Hepatic stellate cell (primary cell): ENCODE measurements at places on chromosomes 6 and 20.

DNA sequence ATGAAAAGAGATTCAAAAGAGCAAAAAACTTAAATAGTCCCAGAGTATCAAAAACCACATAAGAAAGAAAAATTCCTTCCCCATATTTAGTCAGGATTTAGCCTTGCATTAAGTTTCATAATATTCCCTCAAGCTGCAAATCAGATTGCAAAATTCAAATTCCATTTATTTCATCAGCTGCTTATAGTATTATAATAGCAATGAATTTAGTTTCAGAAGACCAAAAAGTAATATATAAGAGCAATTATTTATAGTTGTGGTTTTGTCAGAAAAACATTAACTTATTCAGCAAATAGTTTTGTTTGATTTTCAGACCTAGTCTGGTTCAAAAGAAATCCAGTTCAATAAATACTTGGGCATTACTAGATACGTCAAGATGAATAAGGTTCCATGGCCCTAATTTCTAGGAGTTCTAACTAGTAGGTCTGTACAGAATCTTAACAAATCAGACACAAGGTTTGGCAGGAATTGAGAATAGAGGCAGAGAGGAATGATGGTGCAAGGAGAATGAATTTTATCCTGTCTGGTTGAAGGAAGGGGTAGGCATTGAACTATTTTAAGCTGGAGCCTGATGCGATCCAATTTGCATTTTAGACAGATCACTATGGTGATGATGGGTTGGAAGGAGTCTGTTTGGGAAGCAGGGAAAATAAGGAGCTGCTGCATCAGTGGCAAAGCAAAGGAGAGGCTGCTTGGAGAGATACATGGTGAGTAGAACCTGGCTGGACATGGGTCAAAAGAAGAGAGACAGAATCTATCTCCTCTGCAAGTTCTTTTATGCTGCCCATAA is 163.9 kb upstream of the STXBP5 start:
- no peak for DNase-seq

DNA sequence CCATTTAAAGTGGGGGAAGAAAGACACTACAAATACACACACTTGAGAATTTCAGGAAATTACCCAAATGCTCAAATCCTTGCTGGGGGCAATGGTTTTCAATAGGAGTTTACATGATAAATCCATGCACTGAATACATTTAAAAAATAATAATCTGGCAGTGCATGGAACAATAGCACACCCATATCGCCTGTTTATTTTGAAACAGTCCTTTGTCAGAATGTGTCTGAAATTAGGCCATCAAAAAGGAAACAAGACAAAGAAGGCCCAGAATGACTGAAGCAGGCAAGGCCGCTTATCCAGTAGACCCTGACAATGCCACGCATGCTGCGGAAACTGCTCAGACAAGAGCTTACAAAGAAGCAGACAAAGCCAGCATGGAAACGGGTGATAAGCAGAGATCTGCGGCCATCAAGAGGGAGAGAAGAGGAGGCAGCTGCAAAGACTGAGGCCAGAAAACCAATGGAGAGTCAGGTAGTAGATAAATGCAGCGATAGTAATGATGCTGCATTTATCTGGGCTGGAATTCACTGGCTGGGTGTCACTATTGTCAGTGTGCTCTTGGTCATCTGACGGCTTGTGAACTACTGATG is 211.9 kb upstream of the CNR1 start:
- DNase-seq: no peak

- no peak for DNase-seq
These were observed 15.4 kb downstream of the BPIFA2 start for GRCh38 chr20:33183312-33183711.

GRCh38 chr6:130946076-130946475 is 117.0 kb downstream of the EPB41L2 start:
- DNase-seq: no peak

DNA sequence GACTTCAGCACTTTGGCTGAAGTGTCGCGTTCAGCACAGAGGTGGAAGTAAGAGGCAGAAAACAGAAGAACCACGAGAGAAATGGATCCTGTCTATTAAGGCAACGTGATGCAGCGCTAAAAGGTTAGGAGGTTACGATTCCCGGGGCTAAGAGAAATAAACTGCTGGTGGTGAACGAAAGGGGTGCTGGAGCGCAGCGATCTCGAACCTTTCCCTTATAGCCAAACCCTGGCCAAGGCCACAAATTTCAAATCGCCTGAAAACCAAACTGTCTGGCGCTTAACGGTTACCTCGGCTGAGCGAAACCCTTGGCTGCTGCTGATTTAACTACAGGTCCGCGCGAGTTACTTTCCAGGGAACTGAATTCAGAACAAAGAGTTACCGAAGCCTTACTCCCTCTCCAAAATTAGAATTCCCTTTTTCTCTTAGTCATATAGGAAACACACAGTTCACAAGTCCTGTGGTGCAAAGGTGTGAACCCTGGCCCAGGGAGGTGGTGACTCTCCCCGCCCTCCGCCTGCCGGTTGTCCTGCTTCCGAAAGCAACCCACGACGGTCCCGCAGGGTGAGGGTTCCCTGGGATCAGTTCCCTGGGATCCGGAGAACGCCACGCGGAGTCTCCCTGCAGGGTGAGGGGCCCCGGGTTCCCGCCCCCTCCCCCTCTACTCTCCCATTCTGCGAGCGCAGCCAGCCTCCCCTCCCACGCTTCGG is 1.3 kb upstream of the SLC35D3 start:
- DNase-seq: peak; percentile 30

GRCh38 chr6:25065666-25066065 is 129.9 kb upstream of the RIPOR2 start:
- no peak for DNase-seq

DNA sequence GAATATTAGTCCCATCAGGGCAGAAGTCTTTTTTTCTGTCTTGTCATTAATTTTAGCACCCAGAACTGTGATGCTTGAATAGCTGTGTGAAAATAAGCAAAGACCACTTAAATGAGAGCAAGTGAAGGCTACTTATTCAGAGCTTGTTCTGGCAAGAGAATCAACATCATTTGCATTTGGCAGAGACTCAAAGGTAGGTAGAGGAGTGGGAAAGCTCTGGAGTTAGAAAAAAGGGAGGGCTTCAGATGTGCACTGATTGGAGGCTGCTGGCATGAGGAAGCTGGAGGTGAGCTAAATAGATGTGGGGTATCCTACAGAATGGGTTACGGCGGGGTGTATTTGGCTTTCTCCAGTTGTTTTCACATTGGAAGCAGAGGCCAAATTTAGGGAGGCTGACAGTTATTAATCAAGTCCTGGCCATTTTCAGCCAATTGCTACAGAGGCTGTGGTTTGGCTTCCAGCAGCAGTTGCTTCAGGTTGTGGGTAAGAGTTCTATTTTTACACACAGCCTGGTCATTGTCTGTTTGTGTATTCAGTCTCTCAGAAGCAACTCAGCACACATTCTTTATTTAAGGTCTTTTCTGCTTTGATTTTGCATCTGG is 254.3 kb downstream of the BTBD3 start:
- DNase-seq: no peak

GRCh38 chr20:4025125-4025524 is 9.8 kb upstream of the RNF24 start:
- no peak for DNase-seq

DNA sequence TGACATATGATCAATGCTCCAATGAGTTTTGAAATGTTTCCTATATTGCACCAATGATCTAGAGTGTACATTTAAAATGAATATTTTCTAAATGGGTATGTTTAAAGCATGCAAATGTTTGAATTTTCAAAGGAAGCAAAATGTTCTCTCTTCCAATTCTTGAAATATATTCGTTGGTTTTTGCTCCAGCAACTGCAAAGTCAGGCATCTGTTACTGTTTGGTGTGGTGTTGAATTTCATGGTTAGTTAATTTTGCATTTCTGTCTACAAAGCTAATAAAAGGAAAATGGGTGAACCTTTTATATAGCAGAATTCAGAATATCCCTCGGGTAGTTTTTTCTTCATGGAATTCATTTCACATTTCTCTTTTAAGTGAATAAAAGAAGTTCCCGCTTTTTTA is 1018.3 kb downstream of the GRIK2 start:
- no peak for DNase-seq

DNA sequence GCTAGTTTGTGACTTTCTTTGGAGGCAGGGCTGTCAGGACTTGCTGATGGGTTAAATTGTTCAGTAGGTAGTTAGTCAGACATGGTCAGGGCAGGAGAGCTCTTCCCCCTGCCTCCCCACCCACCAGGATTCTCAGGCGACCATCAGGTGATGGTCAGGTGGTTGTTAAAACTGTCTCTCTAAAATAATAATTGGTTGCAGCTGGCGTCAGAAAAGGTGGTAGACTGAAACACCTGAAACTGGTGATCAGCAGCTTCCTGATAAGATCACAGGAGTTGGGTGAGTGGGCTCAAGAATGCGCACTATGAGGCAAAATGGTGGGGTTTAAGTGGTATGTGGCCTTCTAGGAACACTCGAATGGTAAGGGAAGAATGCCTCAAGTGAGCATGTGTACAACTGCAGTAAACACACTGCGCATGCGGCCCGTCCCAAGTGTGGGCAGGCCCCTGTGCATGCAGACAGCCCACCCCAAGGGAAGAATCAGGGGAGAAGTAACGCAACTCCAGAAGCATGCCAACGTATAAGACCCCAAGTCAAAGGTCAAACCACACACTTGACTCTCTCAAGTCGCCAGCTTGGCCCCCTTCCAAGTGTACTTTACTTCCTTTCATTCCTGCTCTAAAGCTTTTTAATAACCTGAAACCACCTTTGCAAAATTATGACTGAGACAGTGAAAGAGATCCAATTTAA is 7.9 kb upstream of the BLCAP start:
- DNase-seq: no peak

DNA sequence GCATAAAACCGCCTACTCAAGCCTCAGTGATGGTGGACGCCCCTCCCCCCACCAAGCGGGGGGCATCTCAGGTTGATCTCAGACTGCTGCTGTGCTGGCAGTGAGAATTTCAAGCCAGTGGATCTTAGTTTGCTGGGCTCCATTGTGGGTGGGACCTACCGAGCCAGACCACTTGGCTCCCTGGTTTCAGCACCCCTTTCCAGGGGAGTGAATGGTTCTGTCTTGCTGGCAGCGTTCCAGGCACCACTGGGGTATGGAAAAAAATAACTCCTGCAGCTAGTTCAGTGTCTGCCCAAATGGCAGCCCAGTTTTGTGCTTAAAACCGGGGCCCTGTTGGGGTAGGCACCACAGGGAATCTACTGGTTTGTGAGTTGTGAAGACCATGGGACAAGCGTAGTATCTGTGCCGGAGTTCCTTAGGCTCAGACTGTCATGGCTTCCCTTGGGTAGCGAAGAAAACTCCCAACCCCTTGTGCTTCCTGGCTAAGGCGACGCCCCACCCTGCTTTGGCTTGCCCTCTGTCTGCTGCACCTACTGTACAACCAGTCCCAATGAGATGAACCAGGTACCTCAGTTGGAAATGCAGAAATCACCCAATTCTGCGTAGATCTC is 1334.5 kb upstream of the ADGRB3 start:
- DNase-seq: no peak

DNA sequence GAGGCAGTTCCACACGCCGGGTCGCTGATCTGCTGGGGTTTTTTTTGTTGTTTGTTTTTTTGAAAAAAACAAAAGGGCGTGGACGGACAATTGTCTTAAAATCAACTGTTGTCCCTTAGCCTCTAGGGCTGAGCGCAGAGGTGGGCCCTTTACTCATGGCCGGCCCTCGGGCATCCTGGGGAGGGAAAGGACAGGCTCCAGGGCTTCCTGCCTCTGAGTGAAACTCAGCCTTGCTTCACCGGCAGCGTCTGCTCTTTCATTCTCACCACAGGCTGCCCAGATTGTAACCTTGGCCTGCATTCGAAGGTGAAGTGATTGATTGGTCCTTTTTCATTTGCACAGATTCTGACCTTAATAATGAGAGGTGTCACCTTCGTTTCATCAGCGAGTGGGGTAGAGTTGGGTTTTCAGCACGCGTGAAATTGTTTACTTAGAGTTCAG is 797 bp downstream of the SMIM13 start:
- DNase-seq: peak; percentile 62

GRCh38 chr6:160118620-160119229 is 2.9 kb upstream of the SLC22A1 start:
- no peak for DNase-seq

GRCh38 chr6:32794510-32794909 is 22.3 kb downstream of the HLA-DOB start:
- DNase-seq: no peak

GRCh38 chr20:22701679-22702308 is 117.4 kb upstream of the FOXA2 start:
- no peak for DNase-seq

GRCh38 chr6:68427630-68428029 is 207.5 kb upstream of the ADGRB3 start:
- DNase-seq: peak; percentile 0

DNA sequence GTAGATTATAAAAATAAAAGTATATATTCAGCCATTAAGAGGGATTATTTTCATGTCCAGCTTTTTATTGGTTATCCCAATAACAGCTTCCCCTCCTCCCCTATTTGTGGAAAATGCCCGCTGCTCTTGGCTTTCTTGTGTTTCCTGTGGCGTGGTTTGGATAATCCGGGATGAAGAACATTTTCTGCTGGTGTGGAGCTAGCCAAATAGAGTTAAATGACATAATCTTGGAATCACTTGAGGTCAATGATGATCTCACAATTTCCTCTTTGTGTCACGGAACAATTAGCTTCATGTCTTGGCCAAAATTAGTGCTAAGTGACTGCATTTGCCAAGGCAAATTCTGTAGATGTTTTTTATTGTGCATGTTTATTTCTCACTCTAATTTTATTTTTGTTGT is 394.0 kb downstream of the LAMA2 start:
- DNase-seq: no peak

DNA sequence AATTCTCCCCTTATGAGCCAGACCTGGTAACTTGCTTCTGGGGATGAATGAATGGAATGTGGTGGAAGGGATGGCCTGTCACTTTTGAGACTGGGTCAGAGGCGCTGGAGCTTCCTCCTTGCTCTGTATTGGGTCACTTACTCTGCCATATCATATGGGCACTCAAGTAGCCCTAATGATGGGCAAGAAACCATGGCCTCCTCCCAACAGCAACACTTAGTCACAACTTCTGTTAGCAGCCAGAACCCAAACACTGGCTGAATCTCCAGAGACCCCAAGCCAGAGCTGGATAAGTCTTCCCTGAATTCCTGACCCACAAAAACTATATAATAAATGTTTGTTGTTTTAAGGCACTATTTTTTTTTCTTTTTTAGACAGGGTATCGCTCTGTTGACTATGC is 5.5 kb downstream of the E2F1 start:
- DNase-seq: peak; percentile 71

GRCh38 chr20:59911041-59911440 is 22.4 kb downstream of the SYCP2 start:
- DNase-seq: no peak
